ENCODE measurements at places on chromosomes 11 and 22.

DNA sequence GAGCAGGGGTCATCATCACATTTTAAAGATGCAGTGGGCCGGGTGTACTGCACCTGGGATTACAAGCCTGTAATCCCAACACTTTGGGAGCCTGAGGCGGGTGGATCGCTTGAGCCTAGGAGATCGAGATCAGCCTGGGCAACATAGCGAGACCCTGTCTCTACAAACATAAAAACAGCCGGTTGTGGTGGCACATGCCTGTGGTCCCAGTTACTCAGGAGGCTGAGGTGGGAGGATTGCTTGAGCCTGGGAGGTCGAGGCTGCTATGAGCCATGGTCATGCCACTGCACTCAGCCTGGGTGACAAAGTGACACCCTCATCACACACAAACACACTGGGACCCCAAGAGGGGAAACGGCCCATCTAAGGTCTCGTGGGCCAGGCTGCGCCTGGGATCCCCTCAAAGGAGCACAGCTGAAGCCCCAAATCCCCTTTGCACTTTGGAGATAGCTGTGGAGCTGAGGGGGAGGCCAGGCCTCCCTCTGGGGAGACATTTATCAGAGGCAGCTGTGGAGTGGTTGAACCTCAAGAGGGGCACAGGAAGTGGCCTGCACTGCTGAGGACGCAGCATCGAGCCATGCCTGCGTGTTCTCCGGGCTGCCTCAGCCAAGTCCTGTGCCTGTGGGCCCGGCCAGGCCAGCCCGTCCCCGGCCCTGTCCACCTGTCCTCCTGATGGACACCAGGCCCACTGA lies 27.5 kb downstream of the OSBPL5 start:
- DNase-seq, result no peak

DNA sequence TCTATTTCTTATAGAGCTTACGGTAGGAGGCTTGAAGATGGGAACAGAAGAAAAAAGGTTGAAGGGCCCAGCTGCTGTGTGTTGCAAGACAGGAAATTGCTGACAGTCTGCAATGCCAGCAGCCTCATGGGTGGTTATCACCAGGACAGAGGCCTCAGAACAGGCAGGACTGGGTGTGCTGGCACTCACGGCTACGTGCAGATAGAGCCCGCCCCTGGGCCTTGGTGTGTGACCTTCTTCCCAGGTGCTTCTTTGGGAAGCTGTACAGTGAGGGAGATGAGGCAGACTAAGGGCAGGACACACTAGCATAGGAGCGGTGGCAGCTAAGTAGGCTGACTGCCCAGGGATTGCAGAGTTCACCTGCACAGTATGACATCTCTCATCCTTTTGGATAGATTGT lies 12.6 kb downstream of the PRAME start:
- no peak for DNase-seq

- no peak for DNase-seq
Observed at GRCh38 chr11:14320020-14320419, 39.0 kb downstream of the RRAS2 start.

DNA sequence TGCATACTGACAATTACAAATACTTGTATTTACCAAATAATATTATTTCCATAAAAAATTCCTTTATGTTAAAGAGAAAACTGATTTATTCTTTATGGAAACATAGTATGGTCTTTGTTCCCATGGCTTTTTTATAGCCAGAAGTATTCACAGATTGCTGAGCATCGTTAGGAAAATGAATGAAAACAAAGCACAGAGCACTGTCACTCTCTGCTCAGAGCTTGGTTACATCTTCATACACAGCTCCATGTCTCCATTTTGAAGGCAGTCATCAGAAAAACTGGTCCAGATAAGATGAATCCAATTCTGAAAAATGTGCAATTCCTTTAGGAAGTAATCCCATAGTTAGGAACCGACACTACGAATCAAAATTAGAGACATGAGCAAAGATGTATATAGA lies 9.0 kb upstream of the SLC6A5 start:
- no peak for DNase-seq

DNA sequence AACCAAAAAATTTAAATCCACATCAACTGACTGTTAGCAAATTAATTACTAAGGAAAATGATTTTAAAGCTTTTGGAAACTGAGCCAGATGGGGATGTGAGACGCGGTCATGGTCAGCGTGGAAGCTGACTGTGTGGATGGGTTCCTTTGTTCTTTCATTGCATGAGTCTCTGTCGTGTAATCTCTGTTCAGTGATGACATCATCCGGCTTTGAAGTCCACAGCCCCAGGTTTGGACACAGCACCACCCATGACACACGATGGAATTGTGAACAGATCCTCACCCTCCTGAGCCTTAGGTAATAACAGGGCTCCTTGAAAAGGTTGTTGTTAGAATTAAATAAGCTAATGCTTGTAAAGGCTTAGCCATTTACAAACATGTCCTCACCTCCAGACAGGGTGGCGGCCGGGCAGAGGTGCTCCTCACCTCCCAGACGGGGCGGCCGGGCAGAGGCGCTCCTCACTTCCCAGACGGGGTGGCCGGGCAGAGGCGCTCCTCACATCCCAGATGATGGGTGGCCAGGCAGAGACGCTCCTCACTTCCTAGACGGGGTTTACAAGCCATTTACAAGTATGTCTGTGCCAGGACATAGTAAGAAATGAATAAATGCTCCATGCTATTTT lies 677.3 kb downstream of the TBC1D22A start:
- DNase-seq, result no peak

- DNase-seq, result no peak
Observed at GRCh38 chr11:32630844-32631243, 47.2 kb downstream of the EIF3M start.

DNA sequence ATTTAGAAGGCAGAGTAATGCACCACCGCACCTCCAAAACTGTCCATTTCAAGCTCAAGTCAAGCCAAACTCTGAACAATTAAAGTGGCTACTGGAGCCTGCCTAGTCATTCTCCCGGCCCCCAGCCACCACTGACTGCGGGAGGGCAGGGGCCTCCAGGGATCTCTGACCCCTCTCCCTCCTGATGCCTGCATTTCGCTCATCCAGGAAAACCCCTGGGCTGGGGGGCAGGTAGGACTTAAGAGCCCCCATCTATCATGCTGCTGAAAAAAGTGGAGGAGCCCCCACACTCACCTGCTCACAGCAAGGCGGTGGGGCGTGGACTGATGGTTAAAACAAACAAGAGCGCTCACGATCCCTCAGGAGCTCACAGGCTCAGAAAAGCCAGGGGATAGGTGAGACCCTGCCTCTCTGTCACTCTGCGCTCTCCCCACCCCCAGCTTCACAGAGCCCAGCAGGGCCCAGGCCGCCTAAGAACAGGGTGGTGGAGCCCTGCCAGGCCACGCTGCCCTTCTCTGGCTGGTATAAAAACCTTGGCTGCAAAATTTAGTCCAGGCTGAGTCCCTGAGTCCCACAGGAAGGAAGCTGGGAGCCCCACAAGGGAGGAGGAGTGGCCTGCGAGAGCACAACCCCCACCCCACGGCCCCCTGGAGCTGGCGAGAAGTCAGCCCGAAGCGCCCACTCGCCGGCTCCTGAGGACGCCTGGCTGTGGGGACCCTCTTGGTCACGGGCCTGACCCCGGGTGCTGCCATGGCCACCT lies 21.0 kb upstream of the MOB2 start:
- no peak for DNase-seq

DNA sequence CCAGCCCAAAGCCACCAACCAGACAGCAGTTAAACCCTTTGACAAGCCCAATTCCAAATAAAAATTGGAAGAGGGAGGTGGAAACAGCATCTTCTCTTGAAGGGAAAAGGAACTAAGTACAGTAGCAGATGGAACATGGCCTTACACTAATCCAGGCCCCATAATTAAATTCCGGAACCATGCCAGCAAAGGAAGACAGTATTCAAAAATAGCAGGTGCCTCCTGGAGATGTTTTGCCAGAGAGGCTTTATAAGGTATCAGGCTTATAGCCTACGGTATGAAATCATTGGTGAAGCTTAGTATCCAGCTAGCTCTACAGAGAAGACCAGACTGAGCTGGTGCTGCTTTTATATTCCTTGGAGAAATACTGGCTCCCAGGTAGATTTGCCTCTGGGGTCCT lies 344.1 kb upstream of the API5 start:
- DNase-seq, result no peak

Measured in substantia nigra (tissue), 51 donors.